ENCODE measurements at places on chromosomes 6 and 20.

- DNase-seq = no peak
Observed at GRCh38 chr6:125728739-125729138, 20.7 kb upstream of the HEY2 start.

DNA sequence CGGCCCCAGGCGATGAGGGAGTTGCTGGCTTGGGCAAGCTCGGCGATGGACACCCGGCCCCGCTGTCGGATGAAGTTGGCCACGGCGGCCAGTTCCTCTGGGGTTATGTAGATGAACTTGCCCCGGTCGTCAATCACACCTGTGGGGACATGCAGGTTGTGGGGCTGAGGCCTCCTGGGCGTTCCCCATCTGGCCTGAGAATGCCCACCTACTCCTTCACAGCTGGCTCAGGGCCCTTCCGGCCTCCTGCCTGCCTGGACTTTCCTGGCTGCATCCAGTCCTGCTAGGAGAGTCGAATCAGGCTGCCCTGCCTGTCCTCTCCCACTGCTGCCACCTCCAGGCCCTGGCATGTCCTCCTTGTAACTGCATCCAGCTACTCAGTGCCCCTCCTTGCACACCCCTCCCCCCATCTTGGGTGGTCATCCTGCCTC, 13.8 kb downstream of the DDRGK1 start:
- no peak for DNase-seq

GRCh38 chr6:170053966-170054661, 236.8 kb downstream of the DLL1 start:
- no peak for DNase-seq

DNA sequence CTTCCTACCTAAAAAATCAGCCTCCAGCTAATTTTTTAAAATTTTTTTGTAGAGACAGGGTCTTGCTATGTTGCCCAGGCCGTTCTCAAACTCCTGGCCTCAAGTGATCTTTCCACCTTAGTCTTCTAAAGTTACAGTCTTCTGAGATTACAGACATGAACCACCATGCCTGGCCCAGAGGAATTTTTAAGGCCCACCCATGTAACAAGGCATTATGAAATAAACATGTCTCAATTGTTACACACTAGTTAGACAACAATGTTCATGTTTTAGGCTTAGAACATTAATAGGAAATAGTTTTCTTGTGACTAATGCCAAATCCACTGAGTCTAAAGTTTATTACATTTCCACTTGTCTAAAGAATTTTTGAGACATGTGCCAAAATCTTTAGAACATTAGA, 221.2 kb downstream of the LAMA2 start:
- no peak for DNase-seq

GRCh38 chr6:20719980-20720379, 185.7 kb downstream of the CDKAL1 start:
- DNase-seq = no peak

DNA sequence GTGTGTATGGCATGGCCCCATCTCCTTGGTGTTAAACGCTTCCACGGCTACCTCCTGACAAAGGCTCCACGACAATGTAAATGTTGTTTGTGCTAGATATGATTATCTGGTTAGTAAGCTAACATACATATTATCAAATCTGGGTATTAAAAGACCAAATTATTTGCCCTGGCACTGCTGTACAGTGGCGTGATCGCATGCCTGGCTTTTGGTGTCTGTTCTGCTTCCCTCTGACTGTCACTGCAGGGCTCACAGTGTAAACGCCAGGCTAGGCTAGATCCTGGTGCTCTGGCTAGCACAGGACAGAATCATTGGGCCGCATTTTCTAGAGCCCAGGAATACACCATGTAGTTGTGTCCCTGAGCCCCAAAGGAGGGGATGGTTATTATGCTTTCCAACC, 38.7 kb downstream of the CD164 start:
- DNase-seq = no peak

GRCh38 chr6:169201985-169202384, 51.7 kb downstream of the THBS2 start:
- no peak for DNase-seq

GRCh38 chr20:49356676-49357075, 78.8 kb upstream of the ZNFX1 start:
- DNase-seq = no peak

GRCh38 chr6:83431545-83432155, 799 bp upstream of the ME1 start:
- DNase-seq = no peak

GRCh38 chr6:106066989-106067388, 19.1 kb upstream of the PRDM1 start:
- DNase-seq = no peak

GRCh38 chr6:26613201-26613600, 16.4 kb downstream of the ABT1 start:
- DNase-seq = no peak

GRCh38 chr6:151850479-151851003, 43.1 kb downstream of the ESR1 start:
- no peak for DNase-seq

- no peak for DNase-seq
Observed at GRCh38 chr6:134261766-134262165, 56.1 kb downstream of the SGK1 start.

DNA sequence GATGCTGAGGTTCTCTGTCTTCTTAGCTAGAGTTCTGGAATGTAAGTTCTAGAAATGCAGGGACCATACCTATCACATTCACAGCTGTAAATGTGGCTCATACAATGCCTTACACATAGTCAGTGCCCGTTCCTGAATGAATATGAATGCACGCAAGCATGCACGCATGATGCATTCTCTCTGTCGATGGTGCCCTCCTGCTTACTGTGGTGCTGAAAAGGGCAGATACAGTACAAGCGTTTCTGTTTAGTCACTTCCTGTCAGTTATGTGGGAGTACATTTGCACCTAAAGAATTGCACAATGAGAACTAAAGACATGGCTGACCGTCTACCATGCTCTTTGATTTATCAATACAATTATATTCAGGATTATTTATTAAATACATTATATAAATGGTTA, 152.2 kb upstream of the SOX4 start:
- no peak for DNase-seq

- peak; percentile 84 for DNase-seq
Observed at GRCh38 chr6:161393839-161394364, 120.0 kb upstream of the AGPAT4 start.

- DNase-seq = no peak
Observed at GRCh38 chr6:31750411-31751022, 10.7 kb downstream of the MSH5 start.

- no peak for DNase-seq
Observed at GRCh38 chr6:161166176-161166575, 107.7 kb downstream of the AGPAT4 start.

- no peak for DNase-seq
Observed at GRCh38 chr6:43939281-43940070, 169.5 kb downstream of the VEGFA start.

GRCh38 chr6:84119277-84119676, 85.7 kb downstream of the MRAP2 start:
- no peak for DNase-seq

GRCh38 chr6:582370-582769, 74.5 kb downstream of the HUS1B start:
- no peak for DNase-seq

DNA sequence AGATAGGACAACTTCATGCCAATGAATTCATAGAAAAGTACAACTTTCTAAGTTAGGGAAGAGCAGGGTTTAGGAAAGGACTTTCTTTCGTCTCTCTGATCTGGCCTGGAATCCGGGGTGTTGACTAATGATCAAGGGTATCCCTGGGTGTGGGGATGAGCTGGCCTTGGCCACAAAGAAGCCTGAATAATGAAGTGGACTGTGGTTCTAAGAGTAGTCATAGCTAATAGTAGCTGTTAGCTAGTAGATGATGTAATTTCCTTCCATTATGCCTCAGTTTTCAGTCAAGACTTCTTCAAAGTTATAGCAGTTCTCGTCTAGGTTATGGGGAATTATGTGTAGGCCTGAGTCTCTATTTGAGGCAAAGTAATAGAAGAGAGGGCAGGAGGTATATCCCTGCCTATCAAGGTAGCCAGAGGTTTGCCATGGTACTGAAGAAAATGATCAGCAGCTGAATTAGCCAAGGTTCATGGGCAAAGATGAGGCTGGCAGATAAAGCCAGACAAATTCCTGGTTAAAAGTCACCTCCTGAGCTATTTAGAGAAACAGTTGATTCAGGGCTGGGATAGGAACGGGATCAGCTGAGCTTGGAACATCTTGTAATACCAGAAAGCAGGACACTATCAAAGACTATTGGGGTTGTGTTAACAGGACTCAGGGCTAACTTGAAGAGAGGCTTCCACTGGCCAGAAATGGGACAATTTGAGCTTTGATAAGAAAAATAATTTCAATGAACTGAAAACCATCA, 18.7 kb upstream of the TRPC4AP start:
- DNase-seq = no peak

DNA sequence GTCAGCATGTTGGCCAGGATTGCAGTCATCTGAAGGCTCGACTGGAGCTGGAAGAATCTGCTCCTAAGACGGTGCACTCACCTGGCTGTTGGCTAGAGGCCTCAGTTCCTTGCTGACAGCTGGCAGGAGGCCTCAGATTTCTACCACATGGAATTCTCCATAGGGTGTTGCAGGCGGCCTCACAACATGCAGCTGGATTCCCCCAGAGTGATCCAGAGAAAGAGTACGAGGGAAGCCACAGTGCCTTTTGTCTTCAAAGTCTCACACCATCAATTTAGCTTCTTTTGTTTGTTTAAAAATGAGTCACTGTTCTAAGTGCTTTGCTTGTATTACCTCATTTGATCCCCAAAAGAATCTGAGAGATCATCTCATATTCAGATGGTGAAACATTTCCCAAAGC, 65.5 kb upstream of the FYN start:
- DNase-seq = no peak

- DNase-seq = no peak
Observed at GRCh38 chr20:44447827-44448419, 27.8 kb upstream of the TTPAL start.

- DNase-seq = no peak
Observed at GRCh38 chr20:59825944-59826759, 107.3 kb downstream of the SYCP2 start.

- no peak for DNase-seq
Observed at GRCh38 chr6:114897536-114897935, 554.7 kb upstream of the HS3ST5 start.

DNA sequence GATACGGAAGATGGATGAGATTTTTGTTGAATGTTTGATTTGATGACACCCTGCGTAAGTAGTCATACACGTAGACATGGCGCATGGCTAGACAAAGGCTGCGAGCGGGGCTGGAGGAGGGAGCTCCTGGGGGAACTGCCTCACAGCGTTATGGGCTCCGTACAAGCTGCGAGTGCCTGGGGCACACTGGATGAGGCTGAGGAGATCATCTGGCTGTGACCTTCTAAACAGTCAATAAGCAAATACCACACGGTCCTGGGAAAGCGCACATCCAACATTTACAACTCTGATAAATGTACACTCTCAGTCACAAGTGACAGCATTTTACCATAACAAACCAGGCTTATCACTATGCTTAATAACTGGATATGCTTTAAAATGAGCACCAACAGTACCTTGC, 37.1 kb downstream of the SMLR1 start:
- DNase-seq = no peak

DNA sequence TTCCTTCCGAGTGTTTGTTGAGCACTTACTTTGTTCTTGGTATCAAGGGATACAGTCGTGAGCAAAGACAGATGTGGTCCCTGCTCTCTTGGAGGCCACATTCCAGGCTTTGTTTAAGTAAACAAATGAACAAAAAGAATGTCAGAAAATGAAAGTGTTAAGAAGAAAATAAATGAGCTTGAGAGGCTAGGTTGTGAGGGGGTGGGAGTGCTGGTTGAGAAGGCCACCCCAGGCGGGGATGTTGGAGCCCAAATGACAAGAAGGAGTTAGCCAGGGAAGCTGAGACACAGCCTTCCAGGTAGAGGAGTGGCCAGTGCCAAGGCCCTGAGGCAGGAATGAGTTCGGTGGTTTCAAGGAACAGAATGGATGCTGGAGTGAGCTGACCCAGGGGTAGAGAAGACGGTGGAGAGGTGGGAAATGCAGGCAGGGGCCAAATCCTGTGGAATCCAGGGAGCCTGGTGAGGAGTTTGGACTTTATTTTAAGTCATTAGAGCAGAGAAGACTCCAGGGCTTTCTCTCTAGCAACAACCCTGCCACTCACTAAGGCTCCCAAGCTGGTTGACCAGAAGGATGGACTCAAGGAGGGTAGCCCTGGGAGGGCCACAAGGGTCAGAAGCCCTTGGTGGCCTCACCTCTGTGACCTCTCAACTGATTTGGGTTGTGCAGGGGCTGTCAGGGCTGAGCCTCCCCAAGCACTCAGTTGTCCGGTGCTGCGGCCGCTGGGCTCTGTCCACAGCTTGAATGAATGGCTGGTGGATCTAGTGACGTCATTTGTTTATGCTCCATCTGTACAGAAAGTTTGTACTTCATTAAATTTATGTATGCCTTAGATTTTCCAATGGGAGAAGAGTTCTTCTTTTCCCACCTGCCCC, 66.0 kb upstream of the STX16 start:
- no peak for DNase-seq

DNA sequence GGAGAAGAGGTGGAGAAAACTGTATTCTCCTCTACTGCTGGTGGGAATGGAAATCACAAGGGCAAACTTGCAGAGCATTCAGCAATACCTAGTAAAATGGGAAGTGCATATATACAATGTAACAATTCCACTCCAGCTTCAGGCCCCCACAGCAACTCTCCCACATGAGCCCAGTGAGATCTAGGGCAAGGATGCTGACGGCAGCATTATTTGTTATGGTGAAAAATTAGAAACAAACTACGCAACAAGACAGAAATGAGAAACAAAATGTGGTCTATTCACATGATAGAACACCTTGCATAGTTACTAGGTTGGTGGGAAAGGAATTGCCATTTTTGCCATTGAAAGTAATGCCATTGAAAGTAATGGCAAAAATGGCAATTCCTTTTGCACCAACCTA, 98.9 kb upstream of the SRSF6 start:
- DNase-seq = no peak

DNA sequence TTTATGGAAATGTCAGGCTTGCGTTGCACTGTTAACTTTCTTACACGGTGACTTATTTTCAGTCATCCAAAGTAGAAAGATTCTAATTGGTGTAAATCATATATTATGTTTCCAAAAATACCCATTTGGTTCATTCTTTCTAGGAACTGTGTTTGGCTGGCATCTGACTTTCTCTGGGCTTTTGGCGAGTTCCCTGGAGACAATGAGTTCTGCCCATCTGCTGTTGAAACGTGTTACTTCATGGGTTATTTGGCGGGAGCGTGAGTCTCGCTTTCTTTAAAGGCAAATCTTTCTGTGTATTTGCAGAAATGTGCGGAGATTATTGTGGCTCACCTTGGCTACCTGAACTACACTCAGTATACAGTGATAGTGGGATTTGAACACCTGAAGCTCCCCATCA, 29.5 kb downstream of the TMEM181 start:
- DNase-seq = no peak

Data from NAMALWA (cell line).